ENCODE measurements at places on chromosomes 13 and 19.

DNA sequence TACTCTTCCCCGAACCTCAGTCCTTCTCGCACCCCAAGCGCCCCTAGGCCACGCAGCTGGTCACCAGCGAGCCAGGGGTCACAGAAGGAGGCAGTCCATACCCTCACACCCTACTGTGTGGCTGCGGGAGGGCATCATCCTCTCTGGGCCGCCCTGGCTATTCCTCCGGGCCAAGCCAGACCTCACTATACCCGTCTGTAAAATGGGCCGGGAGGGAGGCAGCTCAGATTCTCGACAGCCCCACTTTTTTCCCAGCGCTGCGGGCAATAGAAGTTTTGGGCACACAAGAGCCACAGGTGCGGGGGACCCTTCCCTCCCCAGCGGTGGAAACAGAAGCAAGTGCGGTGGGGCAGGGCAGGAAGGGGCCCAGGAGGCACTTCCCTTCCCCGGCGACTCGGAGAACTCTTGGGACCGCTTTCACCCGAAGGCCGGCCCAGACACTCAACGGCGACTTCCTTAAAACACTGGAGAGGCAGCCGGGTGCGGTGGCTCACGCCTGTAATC is 5.6 kb upstream of the ARRDC2 start:
- DNase-seq: no peak
- H3K4me3 ChIP-seq: peak overlapping the region; percentile 85

GRCh38 chr19:40139533-40140287 is 49.0 kb upstream of the ZNF780A start:
- no peaks in the 10 kb centered on the region for H3K36me3 ChIP-seq
- DNase-seq: no peak
- no peak overlapping the region for H3K4me3 ChIP-seq
- peaks cover 29% of the 10 kb centered on the region for H3K4me1 ChIP-seq
- H3K27ac ChIP-seq: no peak overlapping the region

- no peak for DNase-seq
- H3K36me3 ChIP-seq: no peaks in the 10 kb centered on the region
- H3K4me3 ChIP-seq: no peak overlapping the region
- H3K27ac ChIP-seq: no peak overlapping the region
- no peaks in the 10 kb centered on the region for H3K27me3 ChIP-seq
- no peaks in the 10 kb centered on the region for H3K4me1 ChIP-seq
Observed at GRCh38 chr13:85497652-85498051, 301.6 kb downstream of the SLITRK6 start.

DNA sequence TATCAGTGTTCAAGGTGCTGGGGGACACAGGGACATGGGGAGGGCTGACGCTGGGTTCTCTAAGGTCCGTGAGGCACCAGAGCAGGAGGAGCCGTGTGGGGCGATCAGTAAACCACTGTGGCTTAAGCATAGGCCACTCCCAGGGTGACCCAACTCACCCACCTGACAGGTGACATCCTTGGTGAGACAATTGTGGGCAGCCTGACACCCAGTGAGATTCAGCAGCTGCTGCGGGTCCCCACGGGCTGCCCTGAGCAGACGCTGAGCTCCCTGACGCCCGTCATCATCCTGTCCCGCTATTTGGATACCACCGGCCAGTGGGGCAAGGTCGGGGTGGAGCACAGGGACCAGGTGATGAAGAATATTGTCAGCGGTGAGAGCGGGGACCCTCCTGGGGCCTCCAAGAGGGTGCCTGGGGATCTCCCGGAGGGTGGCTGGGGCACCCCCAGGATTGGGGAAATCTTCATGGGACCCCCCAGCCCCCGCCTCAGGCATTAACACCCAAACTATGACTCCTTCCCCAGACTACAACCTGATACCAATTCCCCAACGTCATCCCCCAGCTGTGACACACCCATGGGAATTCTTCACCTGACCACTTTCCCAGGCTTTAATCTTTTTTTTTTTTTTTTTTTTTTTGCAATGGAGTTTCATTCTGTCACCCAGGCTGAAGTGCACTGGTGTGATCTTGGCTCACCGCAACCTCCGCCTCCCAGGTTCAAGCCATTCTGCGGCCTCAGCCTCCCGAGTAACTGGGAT is 33.3 kb upstream of the SHFL start:
- H3K27me3 ChIP-seq: peaks cover 6% of the 10 kb centered on the region
- no peak overlapping the region for H3K27ac ChIP-seq
- H3K4me1 ChIP-seq: no peaks in the 10 kb centered on the region
- H3K4me3 ChIP-seq: no peak overlapping the region
- no peak for DNase-seq
- H3K36me3 ChIP-seq: no peaks in the 10 kb centered on the region

DNA sequence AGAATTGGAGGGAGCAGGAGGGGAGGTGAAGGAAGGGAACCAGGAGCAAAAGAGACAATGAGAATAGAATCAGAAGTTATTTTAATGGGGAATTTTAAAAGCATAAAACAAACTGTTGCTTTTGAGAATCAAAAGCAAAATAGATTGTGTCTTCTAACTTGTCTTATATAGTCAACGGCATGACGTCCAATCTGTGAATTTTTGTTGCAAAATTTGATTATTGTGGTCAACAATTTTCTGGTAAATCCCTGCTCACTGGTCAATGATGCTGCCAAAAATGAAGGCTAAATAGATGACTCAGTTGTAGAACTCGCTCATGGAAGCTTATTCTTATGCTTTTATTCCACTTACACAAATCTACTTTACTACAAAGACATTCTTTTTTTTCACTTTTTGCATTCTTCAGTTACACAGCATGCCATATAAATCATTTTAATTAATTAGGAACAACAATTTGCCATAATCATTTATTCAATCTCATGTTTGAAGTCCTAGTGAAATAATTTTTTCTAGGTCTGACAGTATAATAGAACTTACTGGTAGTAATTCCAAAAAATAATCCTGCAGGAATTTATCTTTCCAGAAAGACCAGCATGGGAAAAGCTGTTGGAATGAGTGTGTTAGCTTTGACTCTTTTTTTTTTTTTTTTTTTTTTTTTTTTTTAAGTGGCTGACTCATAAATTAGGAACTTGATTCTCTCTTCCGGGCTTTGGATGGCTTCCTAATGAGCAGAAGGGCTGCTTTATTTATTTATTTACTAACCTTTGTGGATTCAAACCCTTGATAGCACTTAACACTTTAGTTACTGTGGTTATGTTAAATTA is 256.9 kb downstream of the SPRY2 start:
- no peak overlapping the region for H3K27ac ChIP-seq
- H3K36me3 ChIP-seq: no peaks in the 10 kb centered on the region
- no peak overlapping the region for H3K4me3 ChIP-seq
- no peak for DNase-seq
- no peaks in the 10 kb centered on the region for H3K4me1 ChIP-seq

DNA sequence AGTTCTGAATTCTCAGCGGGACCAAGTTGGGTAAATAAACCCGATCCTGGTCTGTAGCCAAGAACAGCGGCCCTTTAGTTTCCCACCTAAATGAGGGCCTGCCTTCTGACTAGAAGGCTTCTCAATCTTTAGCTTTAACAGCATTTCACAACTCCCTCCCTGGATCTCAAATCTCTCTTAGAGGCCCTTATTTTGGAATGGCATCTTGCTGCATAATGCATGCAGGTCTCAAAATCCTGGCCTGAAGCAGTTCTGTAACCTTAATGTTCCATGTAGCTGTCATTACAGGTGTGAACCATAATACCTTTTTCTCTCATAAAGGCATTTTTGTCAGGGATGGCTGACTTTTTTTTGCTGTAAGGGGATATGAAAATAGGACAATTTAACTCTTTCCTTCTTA is 29.5 kb downstream of the ZNF90 start:
- peaks cover 14% of the 10 kb centered on the region for H3K36me3 ChIP-seq
- DNase-seq: no peak
- no peak overlapping the region for H3K27ac ChIP-seq
- no peaks in the 10 kb centered on the region for H3K4me1 ChIP-seq
- no peak overlapping the region for H3K4me3 ChIP-seq

- H3K4me1 ChIP-seq: peaks cover 31% of the 10 kb centered on the region
- peaks cover 42% of the 10 kb centered on the region for H3K27me3 ChIP-seq
- no peak for DNase-seq
- no peak overlapping the region for H3K27ac ChIP-seq
- peak overlapping the region; percentile 91 for H3K4me3 ChIP-seq
Observed at GRCh38 chr19:49149652-49150105, 5.5 kb downstream of the HRC start.

GRCh38 chr19:40232479-40232878 is 6.0 kb upstream of the CCNP start:
- H3K4me3 ChIP-seq: no peak overlapping the region
- H3K36me3 ChIP-seq: peaks cover 5% of the 10 kb centered on the region
- no peak overlapping the region for H3K27ac ChIP-seq
- no peaks in the 10 kb centered on the region for H3K4me1 ChIP-seq

GRCh38 chr19:28244966-28245365 is 968.0 kb downstream of the UQCRFS1 start:
- no peak for DNase-seq
- H3K27ac ChIP-seq: no peak overlapping the region
- H3K36me3 ChIP-seq: no peaks in the 10 kb centered on the region
- H3K27me3 ChIP-seq: peaks cover 1% of the 10 kb centered on the region

- no peak overlapping the region for H3K4me3 ChIP-seq
- H3K4me1 ChIP-seq: peaks cover 39% of the 10 kb centered on the region
- no peak for DNase-seq
- no peak overlapping the region for H3K27ac ChIP-seq
- H3K27me3 ChIP-seq: no peaks in the 10 kb centered on the region
- H3K36me3 ChIP-seq: no peaks in the 10 kb centered on the region
Observed at GRCh38 chr13:97283888-97284287, 61.8 kb downstream of the MBNL2 start.

DNA sequence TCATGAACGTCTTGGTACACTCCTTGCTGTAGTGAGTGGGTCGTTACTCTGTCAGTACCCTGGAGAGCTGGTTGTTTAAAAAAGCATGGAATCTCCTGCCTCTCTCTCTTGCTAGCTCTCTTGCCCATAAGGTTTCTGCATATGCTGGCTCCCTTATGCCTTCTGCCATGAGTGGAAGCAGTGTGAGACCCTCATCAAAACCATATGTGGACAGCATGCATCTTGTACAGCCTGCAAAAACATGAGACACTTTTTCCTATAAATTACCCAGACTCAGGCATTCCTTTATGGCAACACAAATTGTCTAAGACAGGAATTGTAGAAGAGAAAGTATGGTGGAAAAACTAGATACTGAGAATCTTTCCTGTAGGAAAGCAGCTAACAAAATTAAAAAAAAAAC is 516.3 kb downstream of the SLITRK6 start:
- no peaks in the 10 kb centered on the region for H3K4me1 ChIP-seq
- no peaks in the 10 kb centered on the region for H3K27me3 ChIP-seq
- H3K4me3 ChIP-seq: no peak overlapping the region
- no peak for DNase-seq
- no peaks in the 10 kb centered on the region for H3K36me3 ChIP-seq

DNA sequence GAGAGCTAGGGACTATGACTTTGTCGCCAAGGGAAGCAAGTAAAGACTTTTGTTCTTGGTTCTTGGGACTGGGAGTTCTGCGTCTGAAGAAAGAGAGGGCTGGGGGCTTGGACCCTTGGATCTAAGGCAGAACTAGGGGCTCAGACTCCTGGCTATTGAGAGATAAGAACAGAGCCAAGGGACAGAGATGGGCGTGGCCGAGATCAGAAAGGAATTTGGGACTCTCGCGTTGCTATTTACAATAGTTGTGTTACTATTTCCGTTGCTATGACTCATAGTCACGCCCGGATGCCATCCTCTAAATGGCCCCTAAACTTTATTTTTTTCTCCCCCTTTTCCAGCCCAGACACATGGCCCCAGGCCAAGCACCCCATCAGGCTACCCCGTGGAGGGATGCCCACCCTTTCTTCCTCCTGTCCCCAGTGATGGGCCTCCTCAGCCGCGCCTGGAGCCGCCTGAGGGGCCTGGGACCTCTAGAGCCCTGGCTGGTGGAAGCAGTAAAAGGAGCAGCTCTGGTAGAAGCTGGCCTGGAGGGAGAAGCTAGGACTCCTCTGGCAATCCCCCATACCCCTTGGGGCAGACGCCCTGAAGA is 759 bp downstream of the PPP1R15A start:
- peak; percentile 84 for DNase-seq
- H3K4me3 ChIP-seq: peak overlapping the region; percentile 100
- H3K4me1 ChIP-seq: peaks cover 47% of the 10 kb centered on the region

DNA sequence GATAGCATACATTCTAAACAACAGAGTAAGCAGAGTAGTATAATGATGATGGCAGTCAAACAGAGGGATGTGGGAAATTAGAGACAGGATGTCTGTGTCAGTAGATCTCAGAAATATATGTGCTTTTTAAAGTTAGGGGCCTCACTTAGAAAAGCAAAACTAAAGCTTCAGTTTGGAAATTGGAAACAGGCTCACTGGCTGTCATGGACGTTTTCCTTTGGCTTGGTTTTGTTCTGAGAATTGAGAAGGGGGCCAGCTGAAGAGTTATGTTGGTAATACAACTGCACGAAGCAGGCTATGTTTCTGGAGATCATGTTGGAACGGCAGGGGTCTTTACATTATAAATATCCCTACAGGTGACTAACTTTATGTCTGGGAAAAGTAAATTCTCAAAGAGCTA is 261.3 kb downstream of the LMO7 start:
- no peak for DNase-seq
- H3K4me3 ChIP-seq: no peak overlapping the region
- peaks cover 7% of the 10 kb centered on the region for H3K27me3 ChIP-seq
- H3K27ac ChIP-seq: no peak overlapping the region
- H3K4me1 ChIP-seq: no peaks in the 10 kb centered on the region
- H3K36me3 ChIP-seq: no peaks in the 10 kb centered on the region

GRCh38 chr19:10114651-10115391 is 3.3 kb downstream of the P2RY11 start:
- peaks cover 51% of the 10 kb centered on the region for H3K4me1 ChIP-seq
- H3K27me3 ChIP-seq: no peaks in the 10 kb centered on the region
- no peak overlapping the region for H3K27ac ChIP-seq

DNA sequence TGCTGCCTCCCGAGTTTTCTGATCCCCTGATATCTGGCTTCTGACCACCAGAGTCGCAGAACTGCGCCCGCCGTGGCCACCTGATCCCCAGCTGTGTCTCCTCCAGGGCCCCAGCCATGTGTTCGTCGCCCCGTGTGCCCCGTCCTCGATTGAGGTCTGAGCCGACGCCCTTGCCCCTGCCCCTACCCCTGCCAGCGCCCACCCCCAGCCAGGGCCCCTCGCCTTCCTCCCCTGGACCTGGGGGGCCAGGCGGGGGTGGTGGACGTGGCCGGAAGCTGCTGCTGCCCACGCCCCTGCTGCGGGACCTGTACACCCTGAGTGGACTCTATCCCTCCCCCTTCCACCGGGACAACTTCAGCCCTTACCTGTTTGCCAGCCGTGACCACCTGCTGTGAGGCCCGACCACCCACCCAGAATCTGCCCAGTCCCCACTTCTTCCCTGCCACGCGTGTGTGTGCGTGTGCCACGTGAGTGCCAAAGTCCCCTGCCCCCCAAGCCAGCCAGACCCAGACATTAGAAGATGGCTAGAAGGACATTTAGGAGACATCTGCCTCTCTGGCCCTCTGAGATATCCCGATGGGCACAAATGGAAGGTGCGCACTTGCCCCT is 9.2 kb downstream of the PLPPR2 start:
- H3K36me3 ChIP-seq: no peaks in the 10 kb centered on the region
- no peak overlapping the region for H3K27ac ChIP-seq
- no peak overlapping the region for H3K4me3 ChIP-seq
- no peaks in the 10 kb centered on the region for H3K27me3 ChIP-seq
- DNase-seq: no peak
- H3K4me1 ChIP-seq: no peaks in the 10 kb centered on the region

All from natural killer cell treated with Interleukin-12 subunit alpha and Interleukin-12 subunit beta and Interleukin-15 and Interleukin-18, amount 100 ng/mL, for 72 hours (primary cell).